ENCODE measurements at places on chromosomes 11 and 22.

GRCh38 chr11:16392616-16393015, 36.3 kb upstream of the SOX6 start:
- DNase-seq: no peak

GRCh38 chr11:8732324-8732670, 49.7 kb downstream of the RPL27A start:
- no peak for DNase-seq

DNA sequence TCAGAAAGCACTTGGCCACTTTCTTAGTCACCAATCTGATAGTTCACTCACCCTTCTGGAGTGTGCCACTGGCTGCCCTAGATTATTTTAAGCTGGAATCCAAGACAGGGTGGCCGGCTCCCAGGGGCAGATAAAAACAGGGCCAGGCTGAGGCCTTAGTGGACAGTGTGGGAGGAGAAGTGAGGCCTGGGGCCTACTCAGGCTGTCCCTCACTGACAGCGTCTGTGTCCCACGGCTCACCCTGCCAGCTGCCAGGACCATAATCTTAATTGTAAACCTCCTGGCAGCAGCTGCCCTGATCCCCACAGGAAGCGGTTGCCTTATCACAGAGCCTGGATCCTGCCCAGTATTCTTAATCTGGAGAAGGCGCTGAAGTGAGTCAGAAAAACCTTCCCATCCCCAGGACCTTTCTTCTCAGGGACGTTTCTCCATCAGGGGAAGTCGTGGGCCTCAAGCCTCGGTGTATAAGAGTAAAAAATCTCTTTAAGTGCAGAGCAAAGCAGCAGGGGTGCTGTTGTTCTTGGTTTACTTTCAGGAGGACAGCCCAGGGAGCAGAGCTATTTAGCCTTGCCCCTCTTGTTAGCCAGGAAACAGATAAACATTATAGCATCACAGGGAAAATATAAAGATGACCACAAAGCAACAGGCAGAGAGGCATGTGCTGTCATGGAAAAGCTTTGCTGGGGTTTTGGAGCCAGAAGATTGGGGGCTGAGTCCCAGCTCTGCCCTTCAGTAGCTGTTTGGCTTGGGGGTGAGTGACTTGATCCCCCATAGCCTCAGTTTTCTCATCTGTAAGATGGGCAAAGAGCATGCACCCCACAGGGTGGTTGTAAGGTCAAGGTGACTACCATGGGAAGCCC, 39.6 kb downstream of the TSPAN18 start:
- DNase-seq: no peak

- DNase-seq: no peak
Observed at GRCh38 chr11:122197066-122197987, 81.3 kb upstream of the BLID start.

GRCh38 chr11:123588117-123588863, 66.1 kb downstream of the SCN3B start:
- DNase-seq: no peak

GRCh38 chr11:124865902-124866851, 945 bp downstream of the ROBO3 start:
- DNase-seq: peak; percentile 32

GRCh38 chr11:13045734-13046133, 36.6 kb downstream of the RASSF10 start:
- DNase-seq: no peak

GRCh38 chr11:87473174-87473573, 435.4 kb downstream of the TMEM135 start:
- no peak for DNase-seq

- no peak for DNase-seq
Observed at GRCh38 chr22:37965940-37966664, 12.6 kb downstream of the POLR2F start.

GRCh38 chr22:50001388-50002231, 11.0 kb downstream of the IL17REL start:
- no peak for DNase-seq

DNA sequence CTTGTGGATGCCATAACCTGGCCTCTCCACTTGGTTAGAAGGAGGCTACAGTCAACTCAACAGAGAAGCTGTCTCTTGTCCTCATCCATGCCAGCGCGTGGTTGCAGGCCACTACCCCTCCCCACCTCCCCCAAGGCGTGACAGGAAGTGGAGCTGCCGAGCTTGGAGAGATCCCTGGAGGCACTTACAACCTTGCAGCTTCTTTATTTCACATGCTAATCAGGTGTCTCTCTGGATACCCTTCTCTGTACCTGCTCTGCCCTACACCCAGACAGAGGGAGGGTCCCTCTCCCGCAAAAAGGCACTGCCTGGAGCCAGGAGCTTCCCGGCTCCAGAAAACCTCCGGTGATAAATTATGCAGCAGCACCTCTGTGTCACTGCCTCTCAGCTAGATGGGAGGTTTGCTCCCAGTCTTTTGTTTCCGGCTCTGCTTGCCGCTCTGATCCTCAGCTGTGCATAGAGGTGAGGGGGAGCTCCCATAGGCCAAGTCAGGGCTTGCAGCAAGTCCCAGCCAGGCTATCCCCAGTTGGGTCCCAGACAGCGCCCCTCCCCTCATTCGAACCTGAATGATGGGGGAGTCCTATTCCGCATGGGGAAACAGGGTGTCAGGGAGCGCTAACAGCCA, 5.7 kb downstream of the LRP4 start:
- no peak for DNase-seq

GRCh38 chr11:70471254-70471653, 72.9 kb downstream of the CTTN start:
- no peak for DNase-seq

GRCh38 chr11:126636911-126637794, 281.7 kb downstream of the ST3GAL4 start:
- DNase-seq: no peak

DNA sequence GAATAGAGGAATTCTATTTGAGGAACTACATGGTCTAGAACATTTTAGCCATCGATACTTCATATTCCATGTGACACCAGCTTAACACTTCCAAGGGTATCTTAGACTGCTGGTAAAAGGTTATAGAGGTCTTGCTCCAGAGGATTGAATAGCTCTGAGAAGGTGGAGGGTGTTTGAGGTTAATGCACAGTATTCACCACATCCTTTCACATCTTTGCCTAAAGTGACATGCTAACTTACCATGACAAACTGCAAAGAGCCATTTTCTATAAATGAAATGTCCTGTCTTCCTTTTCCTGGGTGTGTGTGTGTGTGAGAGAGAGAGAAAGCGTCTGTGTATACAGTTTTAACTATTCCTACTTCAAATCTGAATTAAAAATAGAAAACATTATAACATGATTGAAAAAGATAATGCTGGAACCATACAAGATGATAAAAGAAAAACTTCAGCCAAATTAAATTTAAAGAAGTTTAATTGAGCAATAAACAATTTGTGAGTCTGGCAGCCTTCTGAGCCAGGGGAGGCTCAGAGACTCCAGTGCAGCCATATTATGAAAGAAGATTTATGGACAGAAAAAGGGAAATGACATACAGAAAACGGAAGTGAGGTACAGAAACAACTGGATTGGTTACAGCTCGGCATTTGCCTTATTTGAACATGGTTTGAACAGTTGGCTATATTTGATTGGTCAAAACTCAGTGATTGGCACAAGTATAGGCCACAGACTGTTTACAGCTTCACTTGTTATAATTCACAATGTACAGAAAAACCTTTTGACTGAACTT, 320.9 kb upstream of the CCDC179 start:
- no peak for DNase-seq

DNA sequence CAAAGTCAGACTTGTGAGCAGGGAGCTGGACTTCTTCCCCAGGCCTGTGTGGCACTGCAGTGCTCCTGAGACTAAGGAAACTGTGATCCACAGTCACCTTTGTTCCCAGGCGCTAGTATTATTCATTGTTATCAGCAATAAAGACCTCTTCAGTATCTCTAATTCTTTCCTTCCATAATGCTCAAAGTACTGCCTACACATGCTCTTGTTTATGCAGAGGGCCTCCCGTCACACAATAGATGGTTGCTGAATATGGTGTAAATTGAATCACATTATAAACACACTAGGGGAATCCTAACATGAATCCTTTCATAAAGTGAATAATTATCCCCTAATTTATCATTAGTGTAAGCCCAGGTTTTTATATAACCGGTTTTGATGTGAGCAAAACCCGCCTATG, 493.3 kb downstream of the BUD13 start:
- no peak for DNase-seq

- no peak for DNase-seq
Observed at GRCh38 chr22:37186997-37187522, 987 bp downstream of the C1QTNF6 start.

- peak; percentile 53 for DNase-seq
Observed at GRCh38 chr11:118171269-118172062, 5.0 kb downstream of the SCN2B start.

- no peak for DNase-seq
Observed at GRCh38 chr22:40473703-40474102, 103.3 kb downstream of the SGSM3 start.

DNA sequence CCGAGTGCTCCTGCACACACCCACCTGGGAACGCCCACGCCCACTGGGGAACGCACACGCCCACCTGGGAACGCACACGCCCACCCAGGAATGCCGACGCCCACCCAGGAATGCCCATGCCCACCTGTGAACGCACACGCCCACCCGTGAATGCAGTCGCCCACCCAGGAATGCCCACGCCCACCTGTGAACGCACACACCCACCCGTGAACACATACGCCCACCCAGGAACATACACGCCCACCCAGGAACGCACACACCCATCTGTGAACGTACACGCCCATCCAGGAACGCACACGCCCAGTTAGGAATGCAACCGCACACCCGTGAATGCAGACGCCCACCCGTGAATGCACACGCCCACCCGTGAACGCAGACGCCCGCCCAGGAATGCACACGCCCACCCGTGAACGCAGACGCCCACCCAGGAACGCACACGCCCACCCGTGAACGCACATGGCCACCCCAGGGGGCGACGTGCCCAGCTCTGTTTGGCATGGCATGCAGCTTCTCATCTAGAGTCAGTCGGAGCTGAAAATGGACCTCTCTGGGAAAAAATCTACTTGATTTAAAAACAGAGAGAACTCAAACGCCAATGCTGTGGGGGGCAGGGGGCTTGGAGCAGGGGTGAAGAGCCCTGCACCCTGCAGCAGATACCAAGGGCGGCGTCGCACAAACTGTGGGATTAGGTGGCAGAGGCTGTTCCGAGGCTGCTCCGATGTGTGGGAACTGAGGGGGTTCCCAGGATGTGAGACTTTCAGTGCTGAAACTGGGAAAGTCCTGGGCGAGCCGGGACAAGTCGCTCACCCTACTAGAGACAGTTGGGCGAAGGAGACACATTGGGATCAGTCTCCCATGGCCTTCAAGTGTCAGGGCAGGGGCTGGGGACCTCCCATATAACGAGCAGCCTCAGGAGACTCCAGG, 83.3 kb downstream of the MYEOV start:
- no peak for DNase-seq

- DNase-seq: no peak
Observed at GRCh38 chr11:113350336-113351067, 36.1 kb downstream of the TTC12 start.

DNA sequence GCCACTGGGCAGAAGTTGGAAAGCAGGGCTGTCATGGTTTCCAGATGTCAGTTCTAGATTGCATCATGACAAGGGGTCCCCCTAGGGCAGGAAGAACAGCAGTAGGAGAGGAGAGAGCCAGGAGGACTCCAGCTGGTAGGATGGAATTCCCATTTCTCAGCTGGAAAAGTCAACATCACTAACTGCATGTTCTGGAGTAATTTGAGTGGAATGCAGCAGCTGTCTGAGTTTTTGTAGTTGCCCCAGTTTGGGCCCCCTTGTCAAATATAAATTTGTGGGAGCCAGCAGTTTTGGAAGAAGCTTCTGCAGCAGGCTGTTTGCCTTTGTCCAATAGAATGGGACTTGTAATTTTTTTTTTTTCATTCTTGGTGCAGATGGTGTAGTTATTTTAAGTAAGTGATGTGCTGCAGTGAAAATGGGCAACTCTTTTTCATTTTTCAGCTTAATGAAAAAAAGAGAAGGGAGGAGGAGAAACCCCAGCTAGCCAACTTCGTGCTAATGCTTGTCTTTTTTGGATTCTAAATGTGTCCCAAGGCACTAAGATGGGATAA, 86.9 kb downstream of the LDLRAD3 start:
- no peak for DNase-seq

DNA sequence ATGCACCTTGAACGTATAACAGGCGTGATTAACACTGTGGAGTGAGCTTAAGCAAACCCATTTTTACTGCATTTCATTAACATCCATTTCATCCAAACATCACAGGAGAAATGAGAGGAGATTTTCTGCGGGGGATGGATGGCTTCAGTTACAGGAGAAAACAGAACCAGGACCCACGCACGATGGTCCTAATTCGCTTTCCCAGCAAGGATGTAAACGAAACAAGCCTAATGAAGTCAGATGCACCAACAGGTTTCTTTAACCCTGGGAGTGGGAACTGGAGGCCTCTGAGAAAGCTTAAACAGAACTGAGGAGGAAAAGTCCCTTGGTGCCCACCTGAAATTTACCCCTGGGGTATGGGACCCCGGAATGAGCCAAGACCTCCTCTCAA, 2.7 kb downstream of the CADM1 start:
- DNase-seq: no peak

DNA sequence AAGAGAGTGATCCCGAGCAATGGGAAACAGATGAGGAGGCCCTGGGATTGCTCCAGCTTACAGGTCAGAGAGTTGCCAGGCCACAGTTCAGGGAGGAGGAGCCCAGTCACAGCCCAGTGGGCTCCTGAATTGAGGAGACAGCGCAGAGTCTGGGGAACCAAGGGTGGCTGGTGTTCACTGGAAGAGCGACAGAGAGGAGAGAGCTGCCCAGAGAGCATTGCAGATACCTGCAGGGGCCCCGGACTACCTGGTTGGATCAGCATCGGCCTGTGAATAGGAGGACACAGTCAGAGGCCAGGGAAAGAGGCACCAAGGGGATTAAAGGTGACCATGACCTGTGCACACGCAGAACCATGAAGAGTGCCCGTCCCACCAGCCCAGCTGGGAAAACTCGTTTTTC, 648.6 kb downstream of the TBC1D22A start:
- DNase-seq: no peak

All from stimulated activated CD4-positive, alpha-beta T cell treated with anti-CD3 and anti-CD28 coated beads, Interleukin-1b, Interleukin-23, amount 100 ng/mL, for 1 hour (primary cell).